Activated CD8-positive, alpha-beta T cell treated with anti-CD3 and anti-CD28 coated beads for 36 hours (primary cell): ENCODE measurements at places on chromosomes 2 and 18.

GRCh38 chr18:6929370-6930102 is 188.1 kb downstream of the LAMA1 start:
- no peak for DNase-seq

GRCh38 chr2:38922902-38923301 is 33.2 kb downstream of the ARHGEF33 start:
- no peak for DNase-seq

- no peak for DNase-seq
These were observed 36.1 kb downstream of the PSTPIP2 start for GRCh38 chr18:46035696-46036680.

DNA sequence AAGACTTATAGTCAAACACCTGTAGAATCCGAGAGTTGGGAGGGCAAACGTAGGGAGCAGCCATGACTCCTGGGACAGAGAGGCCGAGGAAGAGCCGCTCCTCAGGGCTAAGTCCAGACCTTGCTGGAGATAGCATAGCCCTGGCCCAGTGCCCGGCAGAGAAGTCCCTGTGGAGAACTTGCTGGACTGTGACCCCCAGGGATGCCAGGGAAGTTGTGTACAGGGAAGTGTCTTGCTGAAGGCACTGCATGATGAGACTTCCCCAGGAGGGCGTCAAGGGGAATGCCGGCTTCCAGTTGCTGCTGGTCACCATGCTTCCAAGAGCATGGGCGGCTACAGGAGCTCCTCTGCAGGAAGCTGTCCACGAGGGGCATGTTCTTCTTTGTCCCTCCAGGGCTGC is 8.6 kb upstream of the CNDP1 start:
- DNase-seq, result no peak

- DNase-seq, result no peak
These were observed 3.0 kb downstream of the CALCRL start for GRCh38 chr2:187445051-187445450.

DNA sequence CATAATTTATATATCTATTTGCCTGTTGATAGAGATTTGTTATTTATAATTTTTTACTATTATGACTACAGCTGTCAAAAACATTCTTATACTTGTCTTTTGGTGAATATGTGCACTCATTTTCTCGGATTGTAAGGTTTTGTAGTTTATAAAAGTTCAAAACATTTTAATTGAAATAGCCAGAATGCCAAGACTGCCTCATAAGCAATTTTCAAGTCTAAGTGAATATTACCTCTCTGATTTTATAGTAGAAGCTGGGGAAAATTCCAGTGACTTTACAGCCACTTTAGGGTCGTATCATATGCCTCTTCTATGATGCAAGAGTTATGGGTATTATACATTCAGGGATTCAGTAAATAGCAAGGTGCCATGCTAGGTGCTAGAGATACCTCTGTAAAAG is 21.0 kb downstream of the ZC3H6 start:
- DNase-seq, result no peak
